Activated CD8-positive, alpha-beta memory T cell treated with anti-CD3 and anti-CD28 coated beads, Interleukin-2, amount 10 ng/mL, durations not matched to agents 7 days and 5 days (primary cell): ENCODE measurements at places on chromosomes 3 and 15. TPM values are rescaled to one million over a fixed set of nuclear protein-coding genes. Genes with fewer than 3 reads are reported as not detected.

- no peak overlapping the region for H3K4me3 ChIP-seq
- no peak for DNase-seq
- no peak overlapping the region for H3K27ac ChIP-seq
- H3K36me3 ChIP-seq, result peaks cover 2% of the 10 kb centered on the region
These were observed 83.1 kb upstream of the OCA2 start for GRCh38 chr15:28182216-28182615.

DNA sequence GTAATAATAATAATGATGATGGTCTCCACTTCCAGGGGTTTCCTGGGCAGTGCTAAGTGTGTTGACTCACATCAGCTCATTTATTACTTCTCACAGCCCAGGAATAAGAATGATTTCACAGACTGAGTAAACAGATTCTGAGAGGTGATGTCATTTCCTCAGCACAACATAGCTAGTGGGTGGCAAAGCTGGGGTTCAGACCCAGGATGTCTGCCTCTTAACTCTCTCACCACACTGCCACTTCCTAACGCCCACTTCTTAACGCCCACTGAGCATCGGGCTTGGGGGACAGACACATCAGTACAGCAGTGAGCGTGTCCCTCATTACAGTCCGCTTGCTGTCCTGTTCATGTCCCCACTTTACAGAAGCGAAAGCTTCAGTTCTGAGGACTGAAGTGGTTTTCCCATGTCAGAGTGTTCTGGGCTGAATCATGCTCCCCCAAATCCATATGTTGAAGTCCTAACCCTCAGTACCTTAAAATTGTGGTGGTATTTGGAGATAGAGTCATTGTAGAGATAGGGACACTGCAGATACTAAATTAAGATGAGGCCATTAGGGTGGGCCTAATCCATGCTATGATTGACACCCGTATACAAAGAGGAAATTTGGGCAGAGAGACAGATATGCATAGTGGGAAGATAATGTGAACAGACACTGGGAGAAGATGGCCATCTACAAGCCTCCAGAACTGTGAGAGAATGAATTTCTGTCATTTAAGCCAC lies 68.0 kb downstream of the ATP2B2 start:
- no peaks in the 10 kb centered on the region for H3K36me3 ChIP-seq
- H3K4me1 ChIP-seq, result peaks cover 31% of the 10 kb centered on the region
- H3K27me3 ChIP-seq, result no peaks in the 10 kb centered on the region

DNA sequence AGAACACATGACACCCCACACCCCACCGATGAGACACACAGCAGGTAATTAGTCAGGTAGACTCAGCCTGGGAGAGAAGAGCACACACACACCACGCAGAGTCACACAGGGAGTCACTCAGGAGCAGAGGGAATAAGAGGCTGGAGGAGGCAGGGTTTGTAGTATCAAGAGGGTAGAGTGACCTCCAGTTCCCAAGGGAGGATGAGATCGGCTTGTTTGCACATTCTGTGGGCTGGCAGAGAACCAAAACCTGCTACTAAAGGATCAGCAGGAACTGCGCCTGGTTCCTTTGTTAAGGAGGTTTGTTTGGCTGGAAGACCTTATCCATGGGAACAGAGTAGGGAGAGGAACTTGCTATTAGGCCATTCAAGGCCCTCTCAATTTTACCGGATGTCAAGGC lies 281.4 kb upstream of the SLCO3A1 start:
- no peaks in the 10 kb centered on the region for H3K4me1 ChIP-seq
- H3K27me3 ChIP-seq, result peaks cover 15% of the 10 kb centered on the region
- no peak for DNase-seq
- no peak overlapping the region for H3K27ac ChIP-seq
- H3K4me3 ChIP-seq, result no peak overlapping the region

DNA sequence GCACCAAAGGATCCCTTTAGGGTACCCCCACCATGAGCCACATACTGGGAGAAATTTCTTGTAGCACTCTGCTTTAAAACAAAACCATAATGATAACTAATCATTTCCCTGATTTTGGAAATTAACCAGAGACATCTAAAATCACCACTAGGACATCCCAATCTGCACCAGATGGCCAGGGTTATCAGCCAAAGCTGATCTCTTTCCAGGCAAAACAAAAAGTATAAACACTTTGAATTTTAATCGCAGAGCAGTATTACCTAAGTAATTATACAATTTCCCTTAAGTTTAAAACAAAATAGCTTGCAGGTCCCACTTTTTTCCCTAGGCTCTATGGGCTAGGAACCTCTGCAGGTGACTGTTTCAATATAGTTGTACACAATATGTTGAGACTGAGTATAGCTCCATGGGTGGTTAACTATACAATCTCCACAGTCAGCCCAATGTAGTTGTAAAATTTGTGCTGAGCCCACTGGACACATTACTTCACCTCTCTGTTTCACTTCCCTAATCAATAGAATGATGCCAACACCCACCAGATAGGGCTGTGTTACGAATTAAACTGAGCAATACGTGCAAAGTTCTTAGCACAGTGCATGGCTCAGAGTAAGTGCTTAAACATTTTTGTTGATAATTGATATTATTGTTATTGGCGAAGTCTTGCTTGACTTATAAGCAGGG lies 629 bp upstream of the NOX5 start:
- no peaks in the 10 kb centered on the region for H3K4me1 ChIP-seq
- H3K36me3 ChIP-seq, result peaks cover 5% of the 10 kb centered on the region
- H3K4me3 ChIP-seq, result no peak overlapping the region
- no peak overlapping the region for H3K27ac ChIP-seq
- peak; percentile 12 for DNase-seq

The LRRN1 gene
- total RNA-seq, result 0.21 TPM
